RCC 7860 (cell line): ENCODE measurements at places on chromosomes 2 and 18.

GRCh38 chr2:28565720-28566295, 69.9 kb downstream of the PLB1 start:
- DNase-seq, result no peak

DNA sequence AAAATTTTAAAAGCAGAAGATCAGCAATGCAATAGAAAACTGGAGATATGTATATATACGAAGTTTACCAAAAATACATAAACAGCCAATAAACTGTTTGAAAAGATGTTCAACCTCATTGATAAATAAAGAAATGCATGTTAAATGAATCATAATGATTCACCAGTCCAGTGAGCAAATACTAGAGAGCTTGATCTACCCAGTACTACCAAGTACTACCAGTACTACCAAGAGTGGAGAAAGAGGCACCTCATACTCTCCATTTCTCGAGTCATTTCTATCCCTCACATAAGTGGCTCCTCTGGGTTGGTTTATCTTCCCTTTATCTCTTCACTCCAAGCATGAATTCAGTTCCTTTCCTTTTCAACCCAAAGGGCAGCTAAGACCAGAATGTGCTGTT, 138.9 kb downstream of the MREG start:
- no peak for DNase-seq

GRCh38 chr2:3745920-3746319, 42.5 kb downstream of the DCDC2C start:
- no peak for DNase-seq

DNA sequence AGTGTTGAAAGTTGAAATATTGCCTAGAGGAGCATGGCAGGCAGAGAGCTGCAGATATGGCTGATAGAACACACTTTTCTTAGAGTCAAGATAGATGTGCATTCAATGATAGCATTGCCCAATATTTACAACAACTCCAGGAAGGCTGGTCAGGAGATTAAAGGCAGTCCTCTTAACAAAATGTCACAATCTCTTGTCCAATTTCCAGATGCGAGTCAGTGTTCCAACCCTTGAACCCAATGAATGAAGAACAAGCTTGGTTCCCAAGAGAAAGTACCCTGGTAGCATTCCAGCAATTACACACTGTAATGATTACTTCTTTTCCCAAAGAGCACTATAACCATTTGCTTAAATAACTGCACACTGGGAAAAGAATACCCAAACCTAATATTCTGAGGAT, 839.4 kb upstream of the VRK2 start:
- DNase-seq, result no peak

DNA sequence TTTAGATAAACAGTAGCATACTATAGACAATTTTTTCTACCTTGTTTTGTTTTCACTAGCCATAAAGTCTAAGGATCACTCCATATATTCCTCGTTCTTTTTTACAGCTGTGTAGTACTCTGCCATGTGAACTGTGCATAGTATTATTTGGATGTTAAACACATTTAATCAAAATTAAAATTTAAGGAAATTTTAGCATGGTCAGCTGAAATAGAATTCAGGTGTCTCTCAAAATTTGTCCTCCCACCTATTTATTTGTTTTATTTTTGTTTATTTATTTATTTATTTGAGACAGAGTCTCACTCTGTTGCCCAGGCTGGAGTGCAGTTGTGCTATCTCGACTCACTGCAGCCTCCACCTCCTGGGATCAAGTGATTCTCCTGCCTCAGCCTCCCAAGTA, 46.4 kb upstream of the AAK1 start:
- DNase-seq, result no peak

DNA sequence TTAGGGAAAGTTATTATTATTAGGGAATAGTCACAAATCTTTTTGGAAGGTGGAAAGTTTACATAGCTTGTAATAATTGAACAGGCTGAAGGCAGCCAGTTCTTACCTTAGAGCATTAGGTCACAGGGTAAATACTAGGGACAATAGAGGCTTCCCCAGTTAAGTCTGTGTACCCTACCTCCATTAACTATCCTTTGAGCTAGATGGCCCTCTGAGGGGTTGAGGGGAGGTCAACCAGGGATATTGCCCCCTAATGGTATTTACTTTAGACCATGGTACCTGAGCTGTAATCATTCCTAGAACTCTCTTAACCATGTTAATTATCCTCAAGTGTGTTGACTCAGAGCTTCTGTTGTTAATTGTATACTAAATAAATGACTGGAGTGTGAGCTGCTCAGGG, 120.5 kb upstream of the SCN7A start:
- no peak for DNase-seq
